Activated CD8-positive, alpha-beta T cell treated with anti-CD3 and anti-CD28 coated beads, Interleukin-2, amount 10 ng/mL, durations not matched to agents 7 days and 5 days (primary cell): ENCODE measurements at places on chromosomes 12 and 14. TPM values are rescaled to one million over a fixed set of nuclear protein-coding genes. Genes with fewer than 3 reads are reported as not detected.
A peak's percentile ranks its signal among the peaks of the same experiment; 100 is the strongest.

DNA sequence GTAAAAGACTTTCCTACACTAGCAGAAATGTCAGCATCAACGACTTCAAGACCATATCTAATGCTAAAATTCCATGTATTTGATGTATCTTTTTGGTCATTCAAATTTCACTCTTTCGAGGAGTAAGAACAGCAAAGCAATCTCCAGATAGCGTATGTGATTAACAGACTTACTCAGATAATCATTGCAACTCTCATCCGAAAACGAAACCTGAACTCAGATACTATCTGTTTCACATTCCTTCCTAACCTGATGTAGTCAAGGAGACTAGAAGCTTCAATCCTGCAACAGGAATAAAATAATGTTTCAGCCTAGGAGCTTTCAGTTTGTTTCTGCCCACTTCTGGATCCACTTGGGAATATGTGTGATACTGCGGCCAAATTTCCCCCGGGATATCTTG, 286.3 kb downstream of the NUAK1 start:
- no peaks in the 10 kb centered on the region for H3K4me1 ChIP-seq
- no peak for DNase-seq
- H3K4me3 ChIP-seq, result no peak overlapping the region
- no peaks in the 10 kb centered on the region for H3K36me3 ChIP-seq

- no peaks in the 10 kb centered on the region for H3K36me3 ChIP-seq
- no peak for DNase-seq
- H3K4me1 ChIP-seq, result no peaks in the 10 kb centered on the region
- H3K4me3 ChIP-seq, result no peak overlapping the region
These were observed 52.8 kb downstream of the PRMT8 start for GRCh38 chr12:3543826-3544225.

- H3K27me3 ChIP-seq, result no peaks in the 10 kb centered on the region
- no peak overlapping the region for H3K4me3 ChIP-seq
- no peaks in the 10 kb centered on the region for H3K36me3 ChIP-seq
- DNase-seq, result peak; percentile 60
- no peak overlapping the region for H3K27ac ChIP-seq
- H3K4me1 ChIP-seq, result no peaks in the 10 kb centered on the region
These were observed 33.8 kb upstream of the FGD4 start for GRCh38 chr12:32365473-32366064.

- no peak overlapping the region for H3K4me3 ChIP-seq
- no peaks in the 10 kb centered on the region for H3K36me3 ChIP-seq
- H3K4me1 ChIP-seq, result no peaks in the 10 kb centered on the region
- H3K27ac ChIP-seq, result no peak overlapping the region
- no peak for DNase-seq
These were observed 34.8 kb upstream of the TSPAN9 start for GRCh38 chr12:3042394-3042793.

DNA sequence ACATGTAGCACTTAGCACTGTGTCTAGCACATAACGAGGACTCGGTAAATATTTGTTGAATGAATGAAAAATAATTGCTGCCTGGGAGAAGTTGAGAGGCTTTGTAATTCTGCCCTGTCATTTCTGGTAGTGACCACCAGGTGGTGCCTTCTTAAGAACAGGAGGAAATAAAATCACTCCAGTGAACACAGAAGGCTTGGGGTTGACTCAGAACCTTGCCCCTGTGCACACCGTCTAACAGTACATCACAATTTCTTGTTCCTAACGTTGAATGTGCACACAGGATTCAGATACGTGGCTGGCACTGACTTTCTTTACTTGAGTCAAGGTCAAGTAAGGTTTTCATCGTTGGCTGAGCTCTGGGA, 91.8 kb downstream of the RGS6 start:
- H3K27me3 ChIP-seq, result peaks cover 19% of the 10 kb centered on the region
- H3K27ac ChIP-seq, result no peak overlapping the region
- H3K4me1 ChIP-seq, result peaks cover 8% of the 10 kb centered on the region
- no peak overlapping the region for H3K4me3 ChIP-seq

- H3K27ac ChIP-seq, result no peak overlapping the region
- peaks cover 33% of the 10 kb centered on the region for H3K36me3 ChIP-seq
- no peak for DNase-seq
- H3K27me3 ChIP-seq, result no peaks in the 10 kb centered on the region
- no peak overlapping the region for H3K4me3 ChIP-seq
These were observed 43.6 kb downstream of the RFLNA start for GRCh38 chr12:124338448-124338847.

DNA sequence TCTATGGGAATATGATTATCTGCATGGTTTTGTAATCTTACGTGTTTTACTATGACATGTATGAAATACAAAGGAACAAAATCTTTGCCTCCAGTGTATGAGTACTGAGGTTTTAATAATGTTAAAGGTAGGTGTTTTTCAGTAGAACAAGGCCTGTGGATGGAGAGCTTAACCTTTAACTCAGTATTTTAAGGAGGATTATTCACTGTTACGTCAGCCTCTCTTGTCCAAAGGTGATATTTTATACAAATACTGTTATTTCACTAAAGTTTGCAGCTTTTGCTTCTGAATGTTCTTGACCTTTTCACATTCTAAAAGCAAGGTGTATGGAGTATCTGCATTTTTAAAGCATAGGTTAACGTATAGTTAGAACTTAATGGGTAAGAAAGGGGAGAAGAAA, 195.3 kb downstream of the ERC1 start:
- no peaks in the 10 kb centered on the region for H3K27me3 ChIP-seq
- H3K36me3 ChIP-seq, result no peaks in the 10 kb centered on the region
- H3K4me1 ChIP-seq, result no peaks in the 10 kb centered on the region
- H3K27ac ChIP-seq, result no peak overlapping the region
- no peak for DNase-seq

- no peaks in the 10 kb centered on the region for H3K27me3 ChIP-seq
- no peak for DNase-seq
- H3K4me3 ChIP-seq, result no peak overlapping the region
- H3K4me1 ChIP-seq, result peaks cover 32% of the 10 kb centered on the region
- no peaks in the 10 kb centered on the region for H3K36me3 ChIP-seq
These were observed 249.2 kb upstream of the PWP1 start for GRCh38 chr12:107436376-107436775.

- H3K27me3 ChIP-seq, result no peaks in the 10 kb centered on the region
- H3K4me3 ChIP-seq, result no peak overlapping the region
- no peak overlapping the region for H3K27ac ChIP-seq
- H3K4me1 ChIP-seq, result no peaks in the 10 kb centered on the region
- no peaks in the 10 kb centered on the region for H3K36me3 ChIP-seq
- DNase-seq, result no peak
These were observed 30.5 kb upstream of the SLC15A5 start for GRCh38 chr12:16307856-16308475.

GRCh38 chr14:74942608-74943007, 12.8 kb downstream of the PGF start:
- no peaks in the 10 kb centered on the region for H3K27me3 ChIP-seq
- peaks cover 47% of the 10 kb centered on the region for H3K4me1 ChIP-seq
- no peak for DNase-seq

DNA sequence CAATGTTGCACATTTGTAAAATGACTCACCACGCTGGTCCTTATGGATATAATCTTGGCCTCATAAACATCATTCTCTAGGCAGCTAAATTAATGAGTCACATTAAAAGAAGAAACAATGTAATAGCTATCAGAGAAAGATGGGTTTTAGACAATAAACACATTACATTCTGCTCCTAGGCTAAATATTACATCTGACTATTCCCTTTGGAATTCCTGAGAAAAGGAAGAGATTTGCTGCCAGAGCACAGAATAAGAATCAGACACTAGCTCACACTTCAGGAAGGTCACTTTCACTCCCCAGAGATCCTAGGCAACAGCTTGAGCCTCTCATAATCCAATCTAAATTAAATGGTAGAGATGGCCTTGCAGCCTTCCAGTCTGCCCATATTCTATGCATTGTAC, 218.2 kb downstream of the PTPRO start:
- no peak overlapping the region for H3K27ac ChIP-seq
- no peak for DNase-seq
- no peaks in the 10 kb centered on the region for H3K27me3 ChIP-seq

DNA sequence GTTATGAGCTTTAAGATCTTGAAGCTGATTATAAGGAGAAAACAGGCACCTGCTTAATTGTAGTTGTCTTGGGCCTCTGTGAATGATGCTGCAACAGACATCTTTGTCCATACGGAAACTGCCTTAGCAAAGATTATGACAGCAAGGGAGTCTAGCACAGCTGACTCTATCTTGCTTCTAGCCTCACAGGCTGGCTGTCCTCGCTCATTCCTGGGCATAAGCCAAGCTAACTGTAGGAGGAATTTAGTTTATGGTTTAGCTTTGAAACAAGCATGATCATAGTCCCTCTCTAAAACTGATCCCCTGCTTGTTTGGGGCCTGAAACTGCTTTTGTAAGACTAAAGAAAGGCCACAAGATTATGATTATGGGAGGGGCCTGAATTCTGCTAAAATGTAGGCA, 74.3 kb upstream of the C14orf132 start:
- no peaks in the 10 kb centered on the region for H3K4me1 ChIP-seq
- no peaks in the 10 kb centered on the region for H3K27me3 ChIP-seq
- no peak for DNase-seq
- H3K4me3 ChIP-seq, result no peak overlapping the region
- no peaks in the 10 kb centered on the region for H3K36me3 ChIP-seq

GRCh38 chr14:77378701-77379100, 1.5 kb downstream of the SAMD15 start:
- peaks cover 11% of the 10 kb centered on the region for H3K36me3 ChIP-seq
- H3K27me3 ChIP-seq, result peaks cover 5% of the 10 kb centered on the region
- H3K27ac ChIP-seq, result no peak overlapping the region
- H3K4me3 ChIP-seq, result no peak overlapping the region
- H3K4me1 ChIP-seq, result peaks cover 24% of the 10 kb centered on the region

DNA sequence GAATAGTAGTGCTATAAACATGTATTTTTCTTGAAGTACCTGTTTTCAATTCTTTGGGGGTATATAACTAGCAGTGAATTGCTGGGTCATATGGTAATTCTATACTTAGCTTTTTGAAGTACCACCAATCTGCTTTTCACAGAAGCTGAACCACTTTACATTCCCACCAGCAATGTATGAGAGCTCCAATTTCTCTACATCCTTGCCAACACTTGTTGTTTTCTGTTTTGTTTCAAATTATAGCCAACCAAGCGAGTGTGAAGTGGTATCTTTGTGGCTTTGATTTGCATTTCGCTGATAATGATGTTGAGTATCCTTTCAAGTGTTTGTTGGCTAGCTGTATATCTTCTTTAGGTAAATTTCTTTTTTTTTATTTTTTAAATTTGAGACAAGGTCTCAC, 95.7 kb downstream of the PAPLN start:
- H3K4me3 ChIP-seq, result no peak overlapping the region
- H3K27me3 ChIP-seq, result no peaks in the 10 kb centered on the region
- no peaks in the 10 kb centered on the region for H3K4me1 ChIP-seq
- no peak overlapping the region for H3K27ac ChIP-seq
- no peaks in the 10 kb centered on the region for H3K36me3 ChIP-seq
- no peak for DNase-seq

- no peak for DNase-seq
- H3K4me3 ChIP-seq, result peak overlapping the region; percentile 99
- peaks cover 5% of the 10 kb centered on the region for H3K36me3 ChIP-seq
- peaks cover 18% of the 10 kb centered on the region for H3K4me1 ChIP-seq
These were observed 5.7 kb upstream of the CCND2 start for GRCh38 chr12:4267704-4268328.

DNA sequence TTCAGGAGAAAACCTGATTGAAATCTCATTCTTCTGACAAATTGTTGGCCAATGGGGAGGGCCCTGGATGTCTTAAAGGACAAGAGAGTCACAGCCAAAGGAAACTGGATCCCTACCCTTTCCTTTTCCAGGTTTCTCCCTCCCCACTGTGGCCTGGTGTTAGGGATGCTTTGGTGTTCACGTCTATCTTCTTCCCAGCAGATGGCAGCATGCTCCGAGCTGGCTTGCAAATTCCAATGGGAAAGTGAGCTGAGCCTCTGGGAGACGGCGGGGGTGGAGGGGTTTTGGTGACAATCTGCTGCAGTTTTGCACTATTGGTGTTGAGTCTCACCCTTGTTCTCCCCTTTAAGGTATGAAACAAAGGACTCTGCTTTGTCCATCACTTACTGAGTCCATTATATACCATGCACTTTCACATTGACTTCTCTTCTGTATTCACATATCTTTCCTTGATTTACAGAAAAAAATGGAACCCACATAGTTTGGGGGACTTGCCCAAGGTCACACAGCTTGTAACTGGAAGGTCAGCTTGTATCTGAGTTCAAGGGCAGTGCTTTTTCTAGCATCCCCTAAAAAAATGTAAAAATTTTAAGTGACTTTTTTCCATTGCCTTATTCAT, 39.3 kb downstream of the CCDC177 start:
- no peak for DNase-seq
- H3K4me1 ChIP-seq, result no peaks in the 10 kb centered on the region
- no peak overlapping the region for H3K4me3 ChIP-seq
- H3K27me3 ChIP-seq, result peaks cover 48% of the 10 kb centered on the region
- no peak overlapping the region for H3K27ac ChIP-seq
- H3K36me3 ChIP-seq, result no peaks in the 10 kb centered on the region

DNA sequence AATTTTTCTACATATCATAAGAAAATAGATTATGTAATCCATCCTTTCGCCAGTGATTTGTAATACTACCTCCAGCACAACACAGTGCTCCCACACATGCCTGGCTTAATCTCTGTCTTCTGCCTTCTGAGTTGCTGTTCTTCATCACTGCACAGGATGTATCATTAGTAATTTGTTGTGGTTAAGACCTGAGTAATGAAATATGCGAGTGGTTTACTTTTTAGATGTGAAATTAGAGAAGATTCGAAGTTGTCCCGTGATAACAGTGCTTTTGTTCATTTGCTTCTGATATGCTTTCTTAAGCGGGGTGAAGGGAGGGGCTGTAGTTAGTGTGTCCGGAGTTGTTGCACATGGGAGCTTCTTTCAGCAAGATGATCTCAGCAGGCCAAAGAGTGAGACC, 18.1 kb downstream of the KRT85 start:
- no peak overlapping the region for H3K27ac ChIP-seq
- no peak overlapping the region for H3K4me3 ChIP-seq
- peaks cover 45% of the 10 kb centered on the region for H3K27me3 ChIP-seq
- peaks cover 8% of the 10 kb centered on the region for H3K4me1 ChIP-seq
- no peak for DNase-seq
- no peaks in the 10 kb centered on the region for H3K36me3 ChIP-seq

DEPDC4 gene
- total RNA-seq, result 2.8 TPM

TAS2R46 gene
- 1.5 TPM for total RNA-seq

C3AR1 gene
- 9.1 TPM for total RNA-seq

CFAP54 gene
- total RNA-seq, result 1.2 TPM

KCNH3 gene
- total RNA-seq, result 5.3 TPM

PRH2 gene
- total RNA-seq, result not detected

PLEKHG7 gene
- not detected for total RNA-seq

ENDOU gene
- not detected for total RNA-seq

PRB2 gene
- not detected for total RNA-seq
